Cortex of kidney (tissue), 1 donor: ENCODE measurements at places on chromosomes 6 and 20.

DNA sequence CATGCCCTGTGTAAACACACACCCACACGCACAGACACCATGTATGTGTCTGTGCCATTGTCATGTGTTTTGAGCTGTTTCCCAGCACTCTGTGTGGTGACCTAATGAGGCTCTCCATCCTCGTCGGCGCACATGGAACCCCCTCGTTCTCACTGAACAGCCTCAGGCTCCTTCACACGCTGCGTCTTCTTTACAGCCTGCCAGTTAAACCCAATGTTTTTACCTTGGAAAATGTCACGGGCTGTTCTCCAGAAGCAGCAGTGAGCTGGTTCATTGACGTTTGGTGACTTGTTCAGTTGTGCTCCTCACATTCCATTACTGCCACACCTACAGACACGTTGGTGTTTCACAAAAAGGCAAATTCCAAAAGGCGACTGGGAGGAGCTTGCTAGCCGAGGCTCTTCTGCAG, 201.0 kb upstream of the FOXQ1 start:
- no peak for DNase-seq

DNA sequence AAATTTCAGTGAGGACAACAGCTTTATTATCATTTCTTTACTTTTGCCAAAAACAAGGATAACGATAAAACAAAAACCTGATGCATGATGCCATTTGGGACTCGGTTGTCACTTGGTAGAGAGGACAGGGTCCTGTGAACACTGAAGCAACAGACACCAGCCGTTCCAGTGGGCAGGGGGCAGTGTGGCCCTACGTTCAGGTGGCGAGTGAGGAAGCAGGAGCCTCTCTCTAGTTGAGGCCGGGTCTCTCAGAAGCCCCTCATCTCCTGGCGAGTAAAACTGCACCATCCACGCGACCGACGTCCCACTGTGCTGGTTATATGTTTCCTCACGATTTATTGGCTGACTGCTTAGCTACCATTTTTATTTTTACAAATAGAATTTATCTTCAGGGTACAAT, 231.6 kb downstream of the THBS2 start:
- DNase-seq = no peak

DNA sequence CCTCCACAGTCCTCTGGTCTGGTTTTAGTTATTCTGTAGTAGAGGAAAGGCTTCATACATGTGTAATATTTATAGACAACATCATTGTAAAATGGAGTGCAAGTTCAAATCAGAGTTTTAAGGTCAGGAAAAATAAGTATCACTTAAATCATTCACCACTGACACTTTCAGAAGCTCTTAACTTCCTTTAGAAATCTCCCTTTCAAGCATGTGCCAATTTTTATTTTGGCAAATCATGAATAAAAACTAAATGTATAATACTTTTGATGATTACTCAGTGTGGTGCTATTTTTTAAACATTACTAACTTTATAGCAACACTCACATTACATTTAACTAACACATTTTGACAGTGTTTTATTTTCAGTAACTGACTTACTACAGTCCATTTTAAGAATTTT, 112.2 kb downstream of the OGFRL1 start:
- DNase-seq = no peak

DNA sequence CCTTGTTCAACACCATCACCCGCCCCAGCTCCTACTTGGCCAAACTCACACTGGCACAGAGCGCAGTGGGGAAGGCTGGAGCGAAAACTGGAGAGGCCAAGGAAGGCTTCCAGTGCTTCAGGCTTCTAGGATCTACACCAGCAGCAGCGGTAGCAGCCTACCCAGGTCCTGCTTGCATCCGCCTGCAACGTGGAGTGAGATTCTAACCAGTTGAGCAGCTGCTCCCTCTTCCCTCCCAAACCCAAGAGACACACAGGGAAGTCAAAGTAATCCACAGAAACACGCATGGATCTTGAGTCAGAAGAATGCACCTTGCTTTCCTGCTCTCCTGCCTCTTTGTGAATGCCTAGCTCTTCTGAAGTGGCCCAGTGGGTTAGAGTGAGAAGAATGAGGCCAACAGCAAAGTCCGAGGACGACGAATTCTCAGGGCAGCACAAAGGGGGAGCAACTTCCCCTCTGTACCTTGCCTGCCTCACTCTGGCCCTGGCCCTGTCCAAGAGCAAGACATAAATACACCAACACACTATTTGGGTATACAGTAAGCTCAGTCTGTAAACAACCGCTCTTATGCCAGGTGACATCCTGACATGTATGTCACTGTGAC, 95.9 kb upstream of the FOXQ1 start:
- DNase-seq = no peak

DNA sequence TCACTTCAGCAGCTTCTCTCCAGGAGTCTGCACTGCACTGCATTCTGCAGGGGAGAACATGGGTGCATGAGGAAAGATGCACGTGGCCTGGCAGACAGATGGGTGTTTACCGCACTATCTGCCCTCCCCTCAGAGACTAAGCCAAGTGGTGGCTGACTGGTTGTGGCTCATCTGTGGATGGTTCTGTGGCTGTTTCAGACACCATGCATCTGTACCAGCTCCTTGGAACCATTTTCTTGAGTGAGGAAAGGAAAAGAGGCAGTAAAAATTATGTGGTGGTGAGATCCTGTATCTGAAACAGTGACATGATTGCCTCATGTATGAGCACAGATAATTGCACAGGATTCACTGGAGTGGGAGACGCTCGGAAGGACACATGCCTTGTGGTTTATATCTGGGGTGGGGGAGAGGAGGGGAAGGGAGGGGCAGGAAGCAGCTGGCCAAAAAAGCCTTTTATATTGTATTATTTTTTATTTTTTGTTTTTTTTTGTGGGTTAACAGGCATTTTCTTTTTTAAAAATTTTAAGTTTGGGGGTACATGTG, 161.7 kb downstream of the ERMARD start:
- no peak for DNase-seq
